ENCODE measurements at places on chromosomes 4 and X.

- no peak for DNase-seq
These were observed 743 bp downstream of the NKAP start for GRCh38 chrX:119942831-119943184.

GRCh38 chr4:174789657-174790056, 39.4 kb downstream of the GLRA3 start:
- no peak for DNase-seq

GRCh38 chrX:15646543-15646942, 18.1 kb downstream of the CLTRN start:
- DNase-seq = no peak

DNA sequence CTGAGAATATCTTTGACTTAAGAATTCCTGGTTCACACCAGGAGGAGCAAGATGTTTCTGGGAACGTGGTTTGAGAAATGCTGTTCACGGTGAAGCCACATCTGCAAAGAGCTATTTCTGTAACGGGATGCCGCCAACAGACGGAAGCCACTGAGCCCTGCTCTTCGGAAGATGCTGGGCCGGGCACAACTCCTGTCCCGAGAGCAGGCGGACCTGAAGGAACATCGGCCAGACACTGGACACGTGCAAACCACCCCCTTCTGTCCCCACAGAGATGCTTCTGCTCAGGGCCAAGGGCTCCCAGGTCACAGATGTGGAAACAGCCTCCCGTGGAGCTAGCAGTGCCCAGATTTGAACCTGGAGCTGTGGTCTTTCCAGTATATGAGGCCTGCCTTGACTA, 24.3 kb downstream of the HMX1 start:
- no peak for DNase-seq

GRCh38 chrX:82816562-82816961, 691.5 kb upstream of the POU3F4 start:
- no peak for DNase-seq

GRCh38 chr4:3193531-3194203, 55.3 kb upstream of the MSANTD1 start:
- peak; percentile 14 for DNase-seq

- DNase-seq = no peak
These were observed 178.6 kb downstream of the ACTRT1 start for GRCh38 chrX:127873637-127874036.

DNA sequence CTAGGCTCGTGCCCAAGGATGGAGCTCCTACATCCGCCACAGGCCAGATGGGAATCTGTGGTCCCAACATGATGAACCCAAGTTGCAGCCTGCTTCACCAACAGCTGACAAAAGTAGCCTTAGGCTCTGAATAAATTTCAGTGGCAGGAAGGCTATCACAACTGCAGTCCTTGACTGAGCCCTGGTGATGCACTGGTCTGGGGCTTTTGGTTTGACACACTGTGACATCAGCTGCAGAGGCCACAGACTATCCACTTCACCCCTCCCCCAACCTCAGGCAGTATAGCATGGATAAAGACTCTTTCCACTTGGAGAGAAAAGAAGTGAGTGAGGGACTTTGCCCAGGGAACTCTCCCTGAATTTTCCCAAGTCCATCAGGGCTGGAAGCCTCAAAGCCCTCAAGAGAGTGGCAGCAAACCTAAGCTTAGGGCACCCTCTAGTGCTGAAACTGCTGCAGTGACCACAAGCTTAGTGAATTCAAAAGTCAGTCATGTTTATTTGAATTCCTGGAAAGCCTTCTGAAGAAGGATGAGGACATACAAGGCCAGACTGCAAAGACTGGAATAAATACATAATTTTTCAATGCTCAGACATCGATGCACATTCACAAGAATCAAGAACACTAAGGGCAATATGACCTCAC, 135.0 kb upstream of the TENT5D start:
- DNase-seq = peak; percentile 33

- no peak for DNase-seq
These were observed 14.0 kb downstream of the CHIC2 start for GRCh38 chr4:54050214-54050904.

- no peak for DNase-seq
These were observed 81.7 kb downstream of the PCDH19 start for GRCh38 chrX:100328351-100328750.

DNA sequence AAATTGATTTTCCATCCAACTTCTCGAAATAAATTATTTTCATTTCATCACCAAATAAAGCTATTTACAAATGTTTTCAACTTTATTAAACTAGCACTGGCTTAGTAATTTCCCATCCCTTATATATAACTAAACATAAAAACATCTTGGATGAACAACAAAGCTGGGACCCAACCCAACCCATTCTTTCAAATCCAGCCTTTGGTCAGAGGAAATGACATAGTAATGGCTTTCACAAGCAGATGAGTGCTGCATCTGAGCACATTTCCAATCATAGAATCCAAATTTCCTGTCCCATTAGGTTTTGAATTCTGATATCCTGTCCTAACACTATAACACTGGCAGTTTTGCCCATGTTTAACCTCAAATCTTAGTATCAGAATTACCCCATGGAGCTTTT, 7.9 kb upstream of the EMCN start:
- DNase-seq = no peak

GRCh38 chrX:84248226-84248625, 60.2 kb upstream of the RPS6KA6 start:
- DNase-seq = no peak

GRCh38 chr4:109985993-109986974, 73.6 kb downstream of the EGF start:
- no peak for DNase-seq

DNA sequence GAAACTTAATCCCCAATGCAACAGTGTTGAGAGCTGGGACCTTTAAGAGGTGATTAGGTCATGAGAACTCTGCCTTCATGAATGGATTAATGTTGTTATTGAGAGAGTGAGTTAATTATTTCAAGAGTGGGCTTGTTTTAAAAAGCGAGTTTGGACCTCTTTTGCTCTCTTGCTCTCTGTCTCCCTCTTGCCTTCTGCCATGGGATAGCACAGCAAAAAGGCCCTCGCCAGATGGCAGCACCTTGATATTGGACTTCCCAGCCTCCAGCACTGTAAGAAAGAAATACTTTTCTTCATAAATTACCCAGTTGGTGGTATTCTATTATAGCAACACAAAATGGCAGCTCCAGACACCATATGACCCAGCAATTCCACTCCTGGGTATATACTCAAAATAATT, 7.0 kb upstream of the ATP6AP2 start:
- peak; percentile 42 for DNase-seq

Data from activated CD4-positive, alpha-beta T cell treated with anti-CD3 and anti-CD28 coated beads, Interleukin-2, amount 50 U/mL, for 16 hours (primary cell).